ENCODE measurements at places on chromosomes 6 and 20.

- no peak for DNase-seq
Measured at GRCh38 chr6:166640342-166641043, 13.4 kb upstream of the RPS6KA2 start.

GRCh38 chr6:17022604-17023003, 79.2 kb upstream of the STMND1 start:
- DNase-seq, result no peak

DNA sequence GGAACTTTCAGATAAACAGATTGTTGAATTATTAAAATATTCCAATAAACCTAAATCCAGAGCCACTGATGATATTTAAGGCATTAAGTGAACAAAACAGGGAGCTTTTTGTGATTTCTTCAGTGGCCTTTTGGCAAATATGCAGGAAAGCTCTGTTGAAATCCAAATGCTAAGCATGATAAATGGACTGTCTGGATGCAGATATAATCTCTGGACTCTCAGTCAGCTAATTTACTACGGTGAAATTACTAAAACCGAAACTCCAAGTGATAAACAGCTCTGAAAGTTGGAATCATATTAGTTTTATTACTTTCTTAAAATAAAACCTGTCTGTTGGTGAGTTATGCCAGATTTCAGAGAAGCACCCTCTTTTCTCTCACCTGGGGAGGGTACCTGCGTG, 120.3 kb downstream of the IMPG1 start:
- no peak for DNase-seq

- DNase-seq, result no peak
Measured at GRCh38 chr6:17816921-17817611, 110.3 kb upstream of the NUP153 start.

GRCh38 chr6:1395506-1395905, 6.1 kb downstream of the FOXF2 start:
- DNase-seq, result no peak

DNA sequence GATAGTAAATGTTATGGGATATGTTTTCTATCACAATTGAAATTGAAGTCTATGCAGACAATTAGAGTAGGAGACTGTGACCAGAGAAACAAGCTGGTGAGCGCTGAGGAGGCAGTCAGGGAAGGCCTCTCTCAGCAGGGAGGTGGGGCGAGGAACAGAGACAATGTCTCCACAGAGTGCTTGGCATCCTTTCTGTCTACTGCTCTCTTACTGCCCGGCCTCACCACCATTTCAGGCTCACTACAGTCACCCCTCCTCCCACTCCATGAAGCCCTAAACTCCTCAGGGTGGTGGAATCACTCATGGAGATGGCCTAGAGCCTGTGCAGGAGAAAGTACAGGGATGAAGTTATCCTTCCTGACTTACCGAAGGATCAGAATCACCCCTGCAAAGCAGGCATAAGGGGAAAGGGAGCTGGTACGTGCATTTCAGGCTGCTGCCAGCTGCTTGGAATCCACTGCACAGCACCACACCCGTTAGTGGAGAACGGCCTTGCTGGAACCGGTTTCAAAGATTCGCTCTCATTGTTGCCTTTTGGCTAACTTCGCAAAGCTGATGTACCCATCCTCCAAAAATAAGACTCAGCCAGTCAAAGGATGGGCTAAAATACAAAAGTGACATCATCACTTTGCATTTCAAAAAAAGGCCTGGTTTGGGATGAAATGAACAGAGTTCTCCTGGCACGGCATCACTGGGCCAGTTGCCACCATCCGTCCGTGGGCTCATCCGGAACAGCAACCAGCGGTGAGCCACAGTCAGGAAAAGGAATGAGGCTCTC, 67.3 kb downstream of the SLC22A23 start:
- DNase-seq, result no peak

- peak; percentile 7 for DNase-seq
Measured at GRCh38 chr6:75230484-75231325, 12.9 kb downstream of the COX7A2 start.

GRCh38 chr20:1165941-1166340, 18.8 kb downstream of the TMEM74B start:
- DNase-seq, result no peak

- DNase-seq, result peak; percentile 17
Measured at GRCh38 chr6:146361128-146361924, 182.3 kb upstream of the RAB32 start.

GRCh38 chr6:108133594-108134179, 32.1 kb upstream of the NR2E1 start:
- DNase-seq, result peak; percentile 75

DNA sequence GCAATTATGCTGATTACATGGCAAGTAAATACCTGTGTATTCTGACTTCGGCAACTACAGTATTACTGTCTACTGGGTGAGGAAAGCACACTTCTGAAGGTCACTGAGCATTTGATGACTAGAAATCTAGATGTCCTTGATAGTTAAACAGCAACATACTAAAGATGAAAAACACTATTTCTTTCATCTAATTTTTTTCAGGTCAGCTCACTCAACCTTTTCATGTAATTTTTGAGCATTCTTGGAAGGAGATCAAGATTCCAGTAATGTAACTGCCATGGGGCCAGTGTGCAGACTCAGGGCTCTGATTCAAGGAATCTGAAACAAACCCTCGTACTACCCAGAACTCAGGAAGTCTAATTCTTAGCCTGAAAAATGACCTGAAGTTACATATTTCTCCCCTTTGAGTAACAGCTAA, 222.6 kb upstream of the TAB2 start:
- DNase-seq, result no peak

- DNase-seq, result no peak
Measured at GRCh38 chr20:57482148-57482547, 42.8 kb downstream of the CTCFL start.

- no peak for DNase-seq
Measured at GRCh38 chr6:89727501-89727900, 89.0 kb upstream of the LYRM2 start.

GRCh38 chr6:15305496-15305895, 59.6 kb downstream of the JARID2 start:
- no peak for DNase-seq

DNA sequence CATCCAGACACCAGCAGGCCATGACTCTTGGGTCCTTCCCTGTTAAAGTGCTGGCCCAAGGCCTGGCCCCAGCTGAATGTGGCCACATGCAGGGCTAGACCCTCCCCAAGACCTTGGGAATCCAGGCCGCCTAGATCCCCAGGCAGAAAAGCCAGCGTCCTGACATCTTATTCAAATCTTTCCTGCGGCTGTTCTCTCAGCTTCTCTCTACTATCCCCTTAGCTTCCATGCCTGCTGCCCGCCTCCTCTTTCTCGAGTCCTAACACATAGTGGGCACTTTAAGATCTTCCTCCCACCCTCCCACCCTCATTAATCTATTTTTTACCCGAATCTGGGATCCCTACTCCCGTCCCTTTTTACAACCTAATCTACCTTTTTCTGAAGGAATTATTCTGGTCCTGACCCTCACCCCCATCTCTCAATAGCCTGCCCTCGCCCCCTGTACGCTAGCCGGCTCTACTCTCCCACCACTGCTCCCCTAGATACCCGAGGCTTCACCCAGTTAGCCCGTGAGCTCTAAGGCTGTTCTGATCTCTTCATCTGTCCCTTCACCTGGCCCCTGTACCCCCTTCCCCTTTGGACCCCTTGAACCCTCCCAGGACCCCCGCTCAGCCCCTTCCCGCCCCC, at the start of gene CCHCR1:
Gene CCHCR1 (minus strand): TSS at position 290 of the 627 bp plus-strand sequence. CDS start 202 bp downstream, at position 88.
- no peak for DNase-seq

GRCh38 chr20:12575352-12576095, 433.2 kb upstream of the SPTLC3 start:
- DNase-seq, result no peak

DNA sequence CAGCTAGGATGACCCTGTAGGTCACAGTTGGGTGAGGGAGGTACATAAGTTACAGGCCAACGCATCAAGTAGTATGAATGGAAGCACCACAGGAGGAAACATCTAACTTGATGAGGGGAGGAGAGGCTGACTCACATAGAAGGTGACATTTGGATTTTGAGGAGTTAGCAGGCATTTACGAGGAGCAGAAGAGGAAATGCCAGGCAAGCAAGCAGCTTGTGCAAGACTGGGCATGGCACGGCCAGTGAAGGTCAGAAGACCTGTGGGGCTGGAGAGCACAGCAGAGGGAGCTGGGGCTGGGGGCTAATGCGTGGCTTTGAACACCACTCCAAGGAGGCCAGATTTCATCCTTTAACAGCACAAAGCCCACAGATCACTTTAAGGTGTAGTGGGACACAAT, 37.8 kb downstream of the MUC22 start:
- DNase-seq, result no peak

DNA sequence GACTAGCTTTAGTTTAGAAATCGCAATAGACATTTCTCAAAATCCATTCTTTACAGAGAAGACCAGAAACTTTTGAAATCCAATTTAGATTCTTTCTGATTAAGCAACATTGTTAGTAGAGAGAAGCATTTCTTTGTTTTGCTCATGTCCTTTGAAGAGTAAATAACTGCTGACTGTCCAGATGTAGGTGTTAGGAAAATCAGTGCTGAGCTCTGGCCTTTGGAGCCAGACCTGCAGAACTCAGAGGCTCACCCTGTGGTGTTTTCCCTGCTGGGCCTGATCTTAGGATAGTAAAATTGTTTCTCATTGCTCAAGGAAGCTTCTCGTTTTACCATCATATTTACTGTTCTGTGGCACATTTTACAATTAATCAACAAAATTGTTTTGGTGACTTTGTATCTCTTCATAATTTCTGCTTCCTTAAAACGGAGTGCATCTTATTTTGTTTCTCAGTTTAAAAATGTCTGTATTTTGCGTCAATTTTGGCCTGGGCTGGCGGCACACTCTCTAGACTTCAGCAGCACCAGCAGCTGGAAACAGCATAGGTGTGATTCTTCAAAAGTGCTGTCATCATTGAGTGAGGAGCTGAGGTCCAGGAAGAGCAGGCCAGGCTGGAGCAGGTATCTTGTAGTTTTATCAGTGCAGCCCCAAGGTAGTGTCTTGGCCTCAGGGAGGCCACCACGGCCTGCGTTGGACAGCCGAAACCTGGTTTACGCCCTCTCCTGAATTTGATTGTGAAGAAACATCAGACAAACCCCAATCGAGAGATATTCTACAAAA, 8.3 kb upstream of the ZDHHC14 start:
- DNase-seq, result no peak

- no peak for DNase-seq
Measured at GRCh38 chr6:161056451-161056850, 64.9 kb downstream of the MAP3K4 start.

- DNase-seq, result no peak
Measured at GRCh38 chr20:62147125-62147524, 3.6 kb downstream of the SS18L1 start.

DNA sequence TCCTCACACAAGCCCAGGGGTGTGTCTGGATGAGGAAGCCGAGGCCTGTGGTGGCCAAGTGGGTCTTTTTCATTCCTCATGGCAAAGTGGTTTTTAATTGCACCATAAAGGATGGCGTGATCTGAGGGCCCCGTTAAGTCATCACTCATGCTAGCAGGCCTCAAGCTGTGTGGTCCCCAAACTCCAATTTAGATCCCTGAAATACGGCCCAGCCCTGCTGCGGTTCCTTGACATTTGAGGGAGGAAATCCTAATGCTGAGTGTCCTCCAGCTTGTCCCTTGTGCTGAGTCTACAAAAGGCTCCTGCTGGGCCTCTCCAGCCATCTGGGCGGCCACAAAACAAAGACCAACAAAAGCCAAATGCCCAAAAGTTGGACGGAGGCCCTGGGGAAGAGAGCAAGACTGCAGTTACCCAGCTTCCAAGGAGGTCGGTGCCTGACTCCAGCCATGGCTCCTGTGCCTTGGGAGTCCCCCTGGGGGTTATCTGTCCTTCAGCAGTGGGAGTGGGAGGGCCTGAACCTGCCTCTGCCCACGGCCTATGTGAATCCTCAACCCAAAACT, 162.3 kb upstream of the PDE10A start:
- DNase-seq, result no peak

DNA sequence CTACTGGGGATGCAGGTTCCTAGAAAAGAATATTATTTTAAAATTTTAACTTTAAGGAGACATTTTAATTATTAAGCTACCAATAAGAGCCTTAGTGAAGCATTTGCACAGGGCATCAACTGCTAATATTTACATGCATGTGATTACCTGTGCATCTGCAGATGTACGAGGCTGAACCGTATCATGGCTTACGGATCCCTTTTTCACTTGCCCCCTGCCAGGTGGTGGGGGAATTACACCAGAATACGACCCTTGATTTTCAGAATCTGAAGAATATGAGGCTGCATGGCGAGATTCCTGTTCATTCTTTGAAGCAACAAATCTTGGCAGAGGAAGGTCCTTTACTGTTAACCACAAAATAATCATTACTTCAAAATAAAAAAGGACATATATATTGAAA, 42.7 kb downstream of the REPS1 start:
- no peak for DNase-seq

- DNase-seq, result no peak
Measured at GRCh38 chr6:20927130-20927860, 393.0 kb downstream of the CDKAL1 start.

GRCh38 chr6:80151635-80152034, 45.2 kb downstream of the BCKDHB start:
- DNase-seq, result no peak

DNA sequence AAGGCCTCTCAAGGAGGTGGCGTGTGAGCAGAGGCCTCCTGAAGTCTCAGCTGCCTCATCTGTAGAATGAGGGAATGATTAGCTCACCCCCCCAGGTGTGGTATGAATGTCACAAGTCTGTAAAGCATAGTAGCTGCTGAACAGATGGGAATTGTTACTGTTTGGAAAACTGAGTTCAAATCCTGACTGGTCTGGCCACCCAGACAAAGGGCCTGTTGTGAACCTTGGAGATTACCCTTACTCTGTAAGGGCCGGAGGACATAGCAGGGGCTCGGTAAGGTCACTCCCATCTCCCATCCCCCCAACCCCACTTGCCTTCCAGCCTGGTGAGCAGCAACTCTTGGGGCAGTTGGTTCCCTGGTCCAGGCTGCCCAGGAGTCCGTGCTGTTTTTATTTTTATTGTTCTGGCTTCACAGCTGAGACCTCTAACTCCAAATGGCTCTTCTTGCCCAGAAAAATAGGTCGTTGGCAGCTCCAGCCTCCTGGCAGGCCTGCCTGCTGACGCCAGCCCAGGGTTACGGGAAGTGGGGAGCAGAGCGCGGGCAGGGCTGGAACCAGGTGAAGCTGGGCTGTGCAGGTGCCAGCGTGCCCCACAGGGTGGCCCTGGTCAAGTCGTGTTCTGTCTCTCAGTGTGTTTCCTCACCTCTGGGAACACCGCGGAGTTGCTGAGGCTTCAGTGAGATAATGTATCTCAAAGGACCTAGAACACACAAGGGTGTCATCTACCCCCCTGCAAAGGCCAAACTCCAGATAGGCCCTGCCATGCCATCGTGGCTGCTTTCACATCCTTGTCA, 4.5 kb upstream of the SIRPA start:
- DNase-seq, result no peak

GRCh38 chr20:60283281-60283680, 325.1 kb downstream of the CDH26 start:
- DNase-seq, result no peak
